ENCODE measurements at places on chromosomes 7 and 10.

DNA sequence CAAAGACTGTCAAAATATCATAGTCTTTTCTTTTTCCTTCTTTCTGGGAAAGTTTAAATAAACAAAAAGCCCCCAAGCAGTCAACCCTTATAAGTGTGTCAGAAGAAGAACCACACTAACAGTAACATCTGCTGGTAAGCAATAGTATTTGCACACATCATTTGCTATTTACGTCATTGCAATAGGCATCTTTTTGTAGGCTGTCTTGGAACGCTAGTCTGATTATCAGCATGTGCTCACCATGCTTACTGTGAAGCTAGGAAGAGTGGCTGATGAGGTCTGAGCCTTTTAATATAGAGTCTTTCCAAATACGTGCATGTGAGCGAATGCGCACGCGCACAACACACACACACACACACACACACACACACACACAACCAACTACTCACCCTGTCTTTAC lies 599.0 kb upstream of the TPK1 start:
- DNase-seq = no peak

GRCh38 chr10:22825841-22826240 lies 102.0 kb upstream of the ARMC3 start:
- no peak for DNase-seq

DNA sequence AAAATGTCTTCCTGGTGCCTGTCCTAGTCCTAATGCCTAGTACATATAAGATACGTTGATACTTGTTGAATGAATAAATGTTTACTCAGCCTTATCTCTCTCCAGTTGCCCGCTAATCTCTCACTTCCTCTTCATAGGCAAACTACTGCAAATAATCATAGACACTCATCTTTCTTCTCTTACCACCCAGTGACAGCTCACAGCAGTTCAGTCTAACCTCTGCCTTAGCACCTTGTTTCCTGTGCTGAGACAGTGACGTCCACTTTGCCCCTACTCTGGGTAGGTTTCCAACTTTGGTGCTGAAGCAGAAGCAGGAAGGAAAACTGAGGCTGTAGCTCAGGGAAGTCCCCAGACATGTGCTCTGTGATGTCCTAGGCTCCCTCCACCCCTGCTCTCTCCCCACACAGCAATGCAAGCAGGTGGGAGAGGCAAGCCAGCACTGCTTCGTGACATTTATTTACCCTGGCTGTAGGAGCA lies 45.5 kb upstream of the RHOBTB1 start:
- DNase-seq = no peak

GRCh38 chr7:128021366-128021765 lies 9.9 kb downstream of the LRRC4 start:
- DNase-seq = no peak

GRCh38 chr10:14312014-14312413 lies 18.7 kb downstream of the FRMD4A start:
- no peak for DNase-seq

- DNase-seq = no peak
These were observed 93.0 kb downstream of the LYZL2 start for GRCh38 chr10:30536578-30536977.

DNA sequence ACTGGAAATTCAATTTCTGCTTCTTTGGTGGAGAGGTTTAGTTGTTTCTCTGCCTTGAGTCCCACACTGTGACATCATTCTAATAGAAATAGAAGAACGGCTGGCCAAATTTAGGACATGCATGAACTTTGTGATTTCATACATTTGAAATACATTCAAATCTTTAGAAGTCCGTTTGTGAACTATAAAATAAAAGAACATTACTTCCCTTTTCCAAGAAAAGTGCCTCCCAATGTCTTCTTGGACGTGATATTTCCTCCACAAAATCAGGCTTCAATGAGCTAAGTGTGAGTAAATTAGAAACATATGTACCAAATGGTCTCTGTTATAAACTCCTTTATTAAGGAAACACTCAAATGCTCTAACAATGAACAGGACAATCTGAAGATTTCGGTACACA lies 314.5 kb upstream of the AKR1E2 start:
- no peak for DNase-seq

- no peak for DNase-seq
These were observed 12.3 kb downstream of the SCART1 start for GRCh38 chr10:133465950-133466474.

DNA sequence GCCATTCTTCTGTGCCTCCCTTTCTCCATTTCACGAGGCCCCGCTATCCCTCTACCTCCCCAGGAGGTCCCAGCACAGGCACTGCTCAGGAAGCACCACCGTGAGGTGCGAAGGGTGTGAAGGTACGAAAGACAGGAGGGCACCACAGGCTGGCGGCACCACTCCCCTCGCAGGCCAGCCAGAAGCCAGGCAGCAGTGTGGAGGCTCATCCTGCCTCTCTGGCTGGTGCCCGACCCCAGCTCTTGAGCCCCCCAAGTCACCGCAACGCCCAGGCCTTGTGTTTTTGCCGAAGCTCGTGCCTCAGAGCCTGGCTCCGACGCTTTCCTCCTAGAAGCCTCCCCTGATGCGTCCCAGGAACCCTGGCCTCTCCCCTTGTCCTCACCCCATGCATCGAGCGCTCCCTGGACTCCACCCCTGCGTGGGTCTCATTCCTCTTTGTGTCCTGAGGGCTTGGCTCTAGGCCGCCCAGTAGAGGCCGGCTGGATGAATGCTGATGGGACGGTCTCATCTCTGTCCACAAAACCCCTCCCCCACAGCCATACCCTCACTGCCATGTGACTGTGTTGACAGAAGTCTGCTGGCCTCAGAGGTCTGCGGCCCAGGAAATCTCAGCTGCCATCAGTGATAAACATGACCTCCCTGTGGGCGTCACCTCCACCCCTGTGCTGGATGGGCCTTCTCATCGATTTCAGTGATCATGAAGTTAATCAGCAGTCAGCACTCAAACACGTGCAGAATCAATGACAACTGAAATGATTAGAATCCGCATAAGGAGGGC lies 19.3 kb downstream of the BRI3 start:
- DNase-seq = no peak

DNA sequence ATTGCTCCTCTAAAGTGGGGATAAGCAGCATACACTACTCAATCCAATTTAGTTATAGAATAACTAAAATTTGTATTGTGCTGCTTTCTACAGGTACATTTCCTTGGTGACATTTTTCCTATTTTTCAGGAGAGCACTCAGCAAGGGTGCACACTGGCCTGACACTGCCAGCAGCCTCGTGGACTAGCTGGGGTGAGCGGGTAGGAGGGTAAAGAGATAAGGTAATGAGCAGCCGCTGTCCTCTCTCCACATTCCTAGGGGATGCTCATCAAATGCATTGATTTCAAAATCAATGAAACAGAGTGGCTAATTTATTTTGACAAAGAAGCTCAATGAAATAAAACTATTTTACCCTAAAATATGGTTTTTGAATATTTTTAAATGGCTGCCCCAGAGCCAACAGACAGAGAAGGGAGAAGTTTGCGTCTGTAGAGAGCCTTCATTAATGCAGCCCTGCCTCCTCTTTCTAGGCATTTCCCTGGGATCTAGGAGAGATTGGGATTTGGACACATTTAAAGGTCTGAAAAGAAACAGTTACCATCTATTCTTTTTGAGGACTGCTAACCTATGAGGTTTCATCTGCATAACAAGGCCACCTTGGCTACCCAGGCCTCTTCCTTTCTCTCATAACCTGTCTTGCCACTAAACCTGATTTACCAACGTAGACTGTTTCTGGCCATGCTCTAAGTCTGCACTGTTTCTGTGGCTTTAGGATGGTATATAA lies 561.0 kb downstream of the IPMK start:
- DNase-seq = no peak

DNA sequence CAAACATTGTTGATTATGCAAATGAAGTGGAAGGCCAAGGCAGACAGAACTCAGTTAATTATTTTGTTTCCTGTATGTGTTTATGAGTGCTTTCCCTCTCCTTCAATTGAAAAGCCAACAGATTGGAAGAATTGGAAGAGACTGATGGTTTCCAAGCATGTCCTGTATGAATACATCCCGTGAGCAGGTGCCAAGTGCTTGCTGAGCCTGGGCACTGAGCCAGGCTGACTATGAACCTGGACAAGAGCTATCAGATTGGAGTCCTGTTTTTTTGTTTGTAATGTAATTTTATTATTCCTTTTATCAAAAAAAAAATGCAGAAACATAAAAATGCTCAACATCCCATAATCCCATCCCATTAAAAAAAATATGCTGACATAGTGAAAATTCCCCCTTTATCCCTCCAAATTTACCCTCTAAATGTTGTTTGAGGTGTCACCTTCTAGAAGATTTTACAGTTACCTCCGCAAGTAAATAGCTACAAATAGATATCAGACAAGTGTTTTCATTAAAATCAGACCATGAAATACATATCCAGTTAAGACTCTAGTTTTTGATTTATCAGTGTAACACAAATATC lies 449.5 kb downstream of the GRID1 start:
- no peak for DNase-seq

DNA sequence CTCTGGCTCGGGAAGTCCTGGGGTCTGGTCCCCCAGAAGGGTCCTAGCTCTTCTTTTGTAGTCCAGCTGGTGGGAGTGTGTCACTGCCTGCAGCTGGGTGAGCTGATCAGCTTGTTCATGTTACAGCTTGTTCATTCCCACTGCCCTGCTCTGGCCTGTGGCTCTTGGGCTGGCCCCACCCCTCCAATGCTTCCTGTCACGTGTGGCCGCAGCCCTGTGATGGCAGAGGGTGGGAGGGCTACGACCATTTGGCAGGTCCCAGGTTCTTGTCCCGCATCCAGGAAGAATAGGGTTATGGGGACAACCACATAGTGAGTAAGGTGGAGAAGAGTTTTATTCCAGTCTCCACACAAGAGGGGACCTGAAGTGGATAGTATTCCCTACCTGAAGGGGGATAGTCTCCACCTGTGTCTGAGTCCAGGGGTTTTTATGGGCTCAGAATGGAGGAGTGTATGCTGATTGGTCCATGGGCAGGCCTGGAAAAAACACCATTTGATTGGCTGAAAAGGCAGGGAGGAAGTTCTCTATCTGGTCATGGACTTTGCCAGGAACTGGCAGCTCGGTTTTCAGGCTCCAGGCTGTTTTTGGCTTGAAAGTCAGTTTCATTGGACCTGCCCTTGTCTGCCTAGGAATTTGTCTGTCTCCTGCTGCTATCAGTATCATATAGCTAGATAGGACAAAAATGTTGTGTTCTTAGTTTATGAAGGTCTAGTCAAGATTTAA lies 13.1 kb downstream of the SDHAF3 start:
- DNase-seq = no peak

DNA sequence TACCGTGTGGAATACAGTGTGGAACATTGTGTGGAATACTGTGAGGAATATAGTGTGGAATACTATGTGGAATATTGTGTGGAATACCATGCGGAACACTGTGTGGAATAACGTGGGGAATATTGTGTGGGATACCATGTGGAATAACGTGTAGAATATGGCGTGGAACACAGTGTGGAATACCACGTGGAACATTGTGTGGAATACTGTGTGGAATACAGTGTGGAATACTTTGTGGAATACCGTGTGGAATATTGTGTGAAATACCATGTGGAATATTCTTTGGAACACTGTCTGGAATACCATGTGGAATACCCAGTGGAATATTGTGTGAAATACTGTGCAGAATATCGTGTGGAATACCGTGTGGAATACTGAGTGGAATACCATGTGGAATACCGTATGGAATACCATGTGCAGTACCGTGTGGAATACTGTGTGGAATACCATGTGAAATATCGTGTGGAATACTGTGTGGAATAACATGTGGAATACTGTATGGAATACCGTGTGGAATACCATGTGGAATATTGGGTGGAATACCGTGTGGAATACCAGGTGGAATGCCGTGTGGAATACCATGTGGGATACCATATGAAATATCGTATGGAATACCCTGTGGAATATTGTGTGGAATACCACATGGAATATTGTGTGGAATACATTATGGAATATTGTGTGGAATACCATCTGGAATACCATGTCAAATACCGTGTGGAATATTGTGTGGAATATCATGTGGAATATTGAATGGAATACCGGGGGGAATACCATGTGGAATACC lies 133.1 kb upstream of the CHST15 start:
- DNase-seq = no peak

DNA sequence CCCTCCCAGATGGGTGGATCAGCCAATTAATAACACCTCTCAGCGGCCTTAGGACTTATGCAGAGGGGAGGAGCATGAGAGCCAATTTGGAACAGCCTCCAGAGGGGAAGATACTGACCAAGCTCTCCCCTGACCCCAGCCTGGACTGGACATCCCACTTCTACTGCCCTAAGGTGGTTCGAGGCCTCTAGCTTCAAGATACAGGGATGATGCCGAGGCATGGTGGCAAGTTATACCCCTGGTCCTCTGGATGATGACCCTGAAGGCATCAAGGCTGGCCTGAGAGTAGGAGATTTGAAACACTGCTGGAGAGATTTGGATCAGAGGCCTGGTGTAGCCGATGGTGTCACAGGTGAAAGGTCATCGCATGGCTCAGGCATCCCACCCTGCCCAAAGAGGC lies 3.2 kb downstream of the CDH23 start:
- DNase-seq = no peak

- no peak for DNase-seq
These were observed 14.8 kb downstream of the CCL24 start for GRCh38 chr7:75798770-75799169.

DNA sequence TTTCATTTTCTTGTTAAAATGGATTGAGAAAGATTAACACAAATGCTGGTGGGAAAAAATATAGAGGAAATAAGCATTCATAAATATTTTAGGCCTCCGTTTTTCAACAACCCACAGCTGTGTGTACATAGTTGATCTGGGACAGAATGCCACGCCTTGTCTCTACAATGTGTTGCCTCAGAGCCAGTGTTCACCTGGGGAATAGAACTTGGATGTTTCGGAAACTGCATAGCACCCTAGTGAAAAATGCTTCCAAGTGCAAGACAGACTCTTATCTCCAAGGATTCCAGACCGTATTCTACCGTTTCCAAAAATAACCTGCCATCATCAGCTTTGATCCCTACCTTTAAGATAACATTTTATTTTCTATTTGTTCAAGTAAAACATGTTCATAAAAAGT lies 260.9 kb downstream of the SDK1 start:
- DNase-seq = no peak

GRCh38 chr10:50579491-50580261 lies 44.1 kb downstream of the SGMS1 start:
- DNase-seq = no peak

DNA sequence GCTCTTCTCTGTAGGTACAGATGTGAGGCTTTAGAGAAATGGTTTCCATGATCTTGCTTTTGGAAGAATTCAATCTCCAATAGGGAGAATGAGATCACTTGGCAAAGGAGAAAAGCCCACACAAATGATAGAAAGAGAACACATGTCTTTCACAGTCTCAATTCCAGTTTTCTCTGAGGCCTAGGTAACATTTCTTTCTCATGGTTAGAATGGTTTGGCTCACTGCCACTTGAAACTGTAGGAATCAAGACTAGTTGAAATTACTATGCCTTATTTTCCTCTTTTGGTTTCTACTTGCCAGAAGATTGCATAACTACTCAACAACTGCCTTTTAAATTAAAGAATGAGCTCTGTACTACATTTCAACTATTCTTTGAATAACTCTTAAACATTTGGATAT lies 276.5 kb upstream of the TEX47 start:
- no peak for DNase-seq

GRCh38 chr10:24931236-24931635 lies 21.2 kb downstream of the PRTFDC1 start:
- no peak for DNase-seq

GRCh38 chr10:111392159-111392558 lies 315.3 kb downstream of the ADRA2A start:
- no peak for DNase-seq

GRCh38 chr10:74096777-74097176 lies 53.9 kb downstream of the AP3M1 start:
- DNase-seq = no peak

Measured in CD4-positive, alpha-beta T cell treated with Interleukin-21 for 1 hour (primary cell).